ENCODE measurements at places on chromosomes 5 and 9. TPM values are rescaled to one million over a fixed set of nuclear protein-coding genes. Genes with fewer than 3 reads are reported as not detected.

- peak; percentile 80 for DNase-seq
Measured at GRCh38 chr9:14320271-14321181, 6.6 kb upstream of the NFIB start.

- no peak for DNase-seq
Measured at GRCh38 chr9:133709015-133709611, 29.0 kb downstream of the SARDH start.

- DNase-seq: no peak
Measured at GRCh38 chr5:177994063-177994462, 2.0 kb downstream of the PROP1 start.

- DNase-seq: no peak
Measured at GRCh38 chr5:158911693-158912363, 187.9 kb downstream of the EBF1 start.

- DNase-seq: no peak
Measured at GRCh38 chr5:159309689-159310433, 20.4 kb downstream of the IL12B start.

DNA sequence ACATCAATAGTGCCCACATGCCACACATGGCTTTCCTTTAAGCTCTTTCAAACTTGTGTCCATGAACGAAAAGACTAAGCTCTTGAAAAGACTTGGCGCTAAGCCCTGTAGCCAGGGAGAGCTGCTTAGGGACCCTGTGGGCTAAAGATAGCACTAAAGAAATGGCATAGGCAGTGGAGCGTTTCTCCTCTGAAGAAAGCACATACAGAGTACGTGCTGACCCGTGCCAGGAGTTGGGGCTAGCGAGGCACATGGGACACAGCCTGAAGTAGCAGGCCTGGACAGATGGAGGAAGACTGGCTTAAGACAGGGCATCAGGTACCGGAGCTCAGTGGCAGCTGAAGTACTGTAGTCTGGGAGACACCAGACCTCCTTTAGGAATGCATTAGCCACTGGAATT, 39.7 kb downstream of the ADGRV1 start:
- DNase-seq: no peak

GRCh38 chr5:170536525-170536924, 32.7 kb downstream of the KCNIP1 start:
- DNase-seq: no peak

- DNase-seq: no peak
Measured at GRCh38 chr5:65760504-65761275, 38.7 kb downstream of the NLN start.

DNA sequence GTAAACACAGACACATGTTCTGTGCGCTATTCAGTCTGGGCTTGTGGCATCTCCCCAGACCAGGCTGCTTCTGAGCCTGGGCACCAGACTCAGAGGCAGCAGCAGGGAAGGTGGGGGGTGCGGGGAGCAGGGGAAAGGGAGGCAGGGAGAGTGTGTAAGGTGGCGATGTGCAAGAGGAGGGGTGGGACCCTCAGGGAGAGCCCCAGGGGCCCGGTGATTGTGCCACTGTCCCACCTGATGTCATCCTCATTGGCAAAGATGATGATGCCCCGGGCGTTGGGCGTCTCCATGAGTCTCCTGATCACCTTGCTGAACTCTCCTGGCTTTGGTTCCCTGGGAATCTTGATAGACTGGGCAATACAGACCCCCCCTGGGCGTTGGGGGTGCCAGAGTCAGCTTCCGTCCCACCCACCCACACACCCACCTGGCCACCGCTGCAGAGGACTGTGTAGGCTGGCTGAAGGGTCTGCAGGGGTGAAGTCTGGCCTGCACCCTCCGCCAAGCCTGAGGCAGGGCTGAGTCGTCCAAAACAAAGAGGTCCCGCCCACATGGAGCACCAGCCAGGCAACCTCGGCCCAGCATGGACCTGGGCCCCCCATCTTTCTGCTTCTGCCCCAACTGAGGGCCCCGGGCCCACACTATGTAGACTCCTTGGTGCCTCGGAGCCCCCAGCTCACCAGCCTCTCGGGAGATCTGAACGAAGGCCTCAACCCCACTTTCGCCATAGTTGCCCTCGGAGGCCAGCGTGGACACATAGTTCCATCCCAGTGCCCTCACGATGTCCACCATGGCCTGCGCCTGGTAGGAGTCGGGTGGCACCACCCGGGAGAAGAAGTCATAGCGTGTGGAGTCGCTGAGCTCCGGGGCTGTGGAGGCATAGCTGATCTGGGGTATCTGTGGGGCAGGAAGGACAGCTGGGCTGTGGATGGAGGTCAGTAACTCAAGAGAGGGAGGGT, 3.7 kb downstream of the GRM6 start:
- DNase-seq: no peak

GRCh38 chr9:129176701-129177442, 1.2 kb downstream of the IER5L start:
- DNase-seq: no peak

- DNase-seq: no peak
Measured at GRCh38 chr5:145157841-145158240, 677.3 kb downstream of the PRELID2 start.

Gene PCDHB7
- polyA plus RNA-seq: 0.62 TPM

Gene ANKRD31
- 0.02 TPM for polyA plus RNA-seq

Gene C5orf52
- not detected for polyA plus RNA-seq

Gene IGFBPL1
- polyA plus RNA-seq: 0.07 TPM
